ENCODE measurements at places on chromosomes 4 and X.
A peak's percentile ranks its signal among the peaks of the same experiment; 100 is the strongest.

- DNase-seq: no peak
Measured at GRCh38 chr4:30068234-30068633, 651.9 kb upstream of the PCDH7 start.

GRCh38 chr4:25112366-25112994, 47.8 kb downstream of the SEPSECS start:
- DNase-seq: no peak

GRCh38 chrX:105468741-105469140, 248.2 kb upstream of the TEX13A start:
- no peak for DNase-seq

DNA sequence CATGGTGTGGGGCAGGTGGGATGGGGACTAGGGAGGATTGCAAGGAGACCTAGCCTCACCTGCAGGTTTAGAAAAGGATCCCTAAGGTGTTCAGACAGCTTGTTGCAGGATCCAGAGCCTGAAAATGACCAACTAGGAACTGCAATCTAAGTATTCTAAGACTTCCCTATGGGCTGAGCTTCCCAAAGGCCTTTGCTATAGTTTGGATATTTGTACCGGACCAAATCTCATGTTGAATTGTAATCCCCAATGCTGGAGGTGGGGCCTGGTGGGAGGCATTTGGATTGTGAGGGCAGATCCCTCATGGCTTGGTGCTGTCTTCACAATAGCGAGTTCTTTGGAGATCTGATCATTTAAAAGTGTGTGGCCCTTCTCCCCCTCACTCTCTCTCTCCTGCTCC, 52.1 kb downstream of the GPC3 start:
- DNase-seq: no peak

GRCh38 chrX:45872480-45872879, 671.8 kb upstream of the DIPK2B start:
- no peak for DNase-seq

- peak; percentile 40 for DNase-seq
Measured at GRCh38 chr4:88690355-88690754, 7.3 kb downstream of the NAP1L5 start.

GRCh38 chr4:48017108-48017571, 568 bp downstream of the NIPAL1 start:
- peak; percentile 11 for DNase-seq

- DNase-seq: no peak
Measured at GRCh38 chr4:64330143-64330542, 79.1 kb downstream of the TECRL start.

- no peak for DNase-seq
Measured at GRCh38 chrX:152915541-152916241, 17.8 kb downstream of the ZNF185 start.

DNA sequence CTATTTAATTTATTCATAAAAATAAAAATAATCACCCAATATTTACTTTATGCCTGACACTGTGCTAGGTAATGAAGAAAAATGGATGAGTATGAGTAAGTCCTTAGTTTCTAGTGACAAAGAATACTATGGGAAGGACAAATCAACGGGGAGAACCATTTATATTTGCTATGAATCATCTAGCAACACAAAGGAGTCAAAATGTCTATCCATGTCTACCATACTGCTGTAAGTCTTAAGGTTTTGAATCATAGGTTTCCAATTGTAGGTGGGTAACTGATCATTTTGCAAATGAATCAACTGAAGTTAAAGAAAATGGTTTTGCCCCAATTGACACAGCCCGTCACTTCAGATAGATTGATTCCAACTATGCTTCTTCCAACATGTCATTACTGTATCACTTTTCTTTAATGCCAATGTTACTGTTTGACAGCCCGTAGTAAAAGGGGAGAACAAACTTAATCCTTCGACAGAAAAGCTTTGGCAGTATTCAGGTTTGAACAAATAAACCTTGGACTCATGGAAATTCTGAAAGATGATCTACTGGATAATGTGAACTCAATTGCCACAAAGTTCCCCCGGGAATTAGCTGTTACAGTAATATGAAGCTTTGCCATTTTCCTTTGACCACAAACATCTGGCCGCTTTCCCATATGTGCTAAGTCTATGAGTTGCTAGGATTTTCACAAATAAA, 3.2 kb downstream of the TDO2 start:
- peak; percentile 99 for DNase-seq

DNA sequence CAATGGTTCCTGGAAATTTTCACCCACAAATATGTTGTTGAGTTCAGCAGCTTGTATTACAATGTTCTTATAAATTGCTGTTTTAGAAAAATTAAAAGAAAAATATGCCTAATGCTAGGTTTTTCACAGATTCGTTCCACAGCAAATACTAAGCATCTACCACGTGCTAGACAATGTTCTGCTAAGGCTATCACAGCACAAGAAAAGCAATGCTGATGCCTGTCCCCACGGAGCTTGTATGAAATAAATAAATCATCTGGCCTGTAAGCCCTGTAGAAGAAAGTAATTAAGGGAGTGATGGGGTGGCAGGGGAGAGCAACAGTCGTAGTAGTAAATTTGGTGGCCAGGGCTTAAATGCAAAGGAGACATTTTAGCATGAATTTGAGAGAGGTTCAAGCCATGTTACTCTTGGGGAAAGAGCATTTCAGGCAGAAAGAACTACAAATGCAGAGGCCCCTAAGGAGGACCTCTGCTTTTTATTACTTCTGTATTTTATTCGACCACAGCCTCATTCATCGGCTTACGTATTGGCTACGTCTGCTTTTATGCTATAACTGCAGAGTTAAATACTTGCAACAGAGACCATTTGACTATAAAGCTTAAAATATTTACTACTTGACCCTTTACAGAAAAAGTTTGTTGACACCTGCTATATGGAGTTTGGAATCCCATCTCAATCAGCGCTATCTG, 36.3 kb downstream of the ARAP2 start:
- no peak for DNase-seq

GRCh38 chr4:52051213-52051614, at the start of gene SPATA18:
SPATA18 (plus strand) TSS chr4:52051304; CDS start chr4:52051705, 401 bp downstream.
- peak; percentile 55 for DNase-seq

GRCh38 chrX:100072336-100072735, 337.7 kb downstream of the PCDH19 start:
- DNase-seq: peak; percentile 70

DNA sequence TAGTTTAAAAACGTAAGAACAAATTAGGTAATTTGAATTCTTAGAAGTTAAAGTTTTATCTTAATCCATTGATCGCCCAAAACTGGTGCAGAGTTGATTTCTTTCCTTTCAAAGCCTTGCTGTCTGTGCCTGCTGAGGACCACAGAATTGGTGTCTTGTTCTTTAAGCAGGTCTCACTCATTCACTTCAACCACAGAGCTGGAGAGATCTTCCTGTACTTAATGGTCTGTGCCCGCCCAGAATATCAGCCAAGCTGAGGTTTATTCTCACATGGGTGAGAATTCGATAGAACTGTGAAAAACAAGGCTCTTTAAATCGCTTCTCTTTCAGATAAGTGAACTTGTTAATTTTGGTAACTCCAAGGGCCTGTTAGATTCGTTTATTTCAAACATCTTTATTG, 31.6 kb downstream of the DCUN1D4 start:
- no peak for DNase-seq

DNA sequence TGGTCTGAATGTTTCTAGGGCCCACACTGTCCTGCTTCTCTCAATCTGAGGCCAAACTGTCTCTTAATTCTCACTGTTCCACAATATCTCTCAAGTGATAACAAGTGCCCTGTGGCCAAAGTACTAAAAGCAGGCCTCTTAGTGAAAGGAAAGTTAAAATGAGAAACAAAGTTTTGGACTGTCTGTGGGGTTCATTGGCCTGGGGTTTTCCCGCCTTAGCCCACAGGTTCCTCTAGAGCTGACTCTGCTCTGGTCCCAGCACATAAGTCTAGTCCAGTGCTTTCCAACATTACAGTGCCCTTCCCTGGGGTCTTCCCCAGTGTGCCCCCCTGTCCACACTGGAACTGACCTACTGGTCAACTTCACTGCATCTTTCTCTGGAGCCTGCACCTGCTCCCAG, 6.3 kb downstream of the MAGEB1 start:
- no peak for DNase-seq

DNA sequence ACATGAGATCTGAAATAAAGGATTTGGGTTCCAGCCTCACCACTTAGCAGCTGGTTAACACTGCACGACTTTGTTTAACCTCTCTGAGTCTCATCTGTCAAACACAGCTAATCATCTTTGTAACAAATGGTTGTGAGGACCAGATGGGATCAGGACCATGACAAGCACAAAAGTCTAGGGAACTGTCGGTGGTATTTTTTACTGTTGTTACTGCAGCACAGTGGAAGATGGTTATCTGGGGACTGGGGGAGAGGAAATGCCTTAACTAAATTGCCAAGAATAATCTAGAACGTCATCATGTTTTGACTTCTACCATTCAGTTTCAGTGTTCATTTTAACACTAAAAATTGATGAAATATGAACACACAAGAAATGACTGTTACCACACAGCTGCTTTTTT, 99.5 kb downstream of the ADGRA3 start:
- peak; percentile 1 for DNase-seq

- no peak for DNase-seq
Measured at GRCh38 chr4:53421791-53422190, 44.4 kb downstream of the FIP1L1 start.

DNA sequence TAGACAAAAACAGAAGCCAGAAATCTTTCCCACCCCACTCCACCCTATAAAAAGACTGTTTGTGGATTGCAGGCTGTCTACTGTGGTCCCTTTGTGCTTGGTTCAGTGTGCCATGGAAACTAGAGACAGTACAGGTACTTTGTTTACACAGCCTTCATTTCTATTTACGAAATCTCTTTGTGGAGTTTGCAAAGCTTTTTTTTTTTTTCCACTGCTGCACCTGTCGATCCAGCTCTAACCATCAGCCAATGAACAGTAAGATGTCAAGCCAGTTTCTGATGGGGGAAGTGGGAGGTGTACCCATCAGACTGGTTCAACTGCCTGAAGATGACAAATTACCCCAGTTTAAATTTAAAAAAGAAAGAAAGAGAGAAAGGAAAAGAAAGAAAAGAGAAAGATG, 20.2 kb upstream of the LRBA start:
- DNase-seq: no peak

GRCh38 chrX:71171110-71171801, 26.6 kb downstream of the NLGN3 start:
- DNase-seq: no peak

DNA sequence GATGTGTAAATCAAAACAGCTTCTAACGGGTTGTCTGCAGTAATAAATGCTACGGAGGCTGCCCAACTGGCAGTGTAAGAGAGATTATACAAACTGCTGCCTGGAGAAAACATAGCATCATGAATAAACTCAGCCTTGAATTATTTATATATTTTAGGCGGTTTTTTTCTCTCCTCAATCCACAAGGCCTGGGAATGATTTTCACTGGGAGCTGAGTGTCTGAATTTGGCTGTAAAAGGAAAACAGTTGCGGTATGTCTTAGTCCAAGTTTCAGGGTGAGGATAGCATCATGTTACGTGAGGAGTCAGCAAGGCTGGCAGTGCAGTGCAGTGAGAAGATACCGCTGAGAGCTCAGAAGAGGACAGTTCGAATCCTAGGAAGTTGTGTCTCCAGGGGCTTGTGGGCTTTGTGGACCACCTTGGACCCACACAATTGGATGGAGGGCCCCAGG, 291.5 kb upstream of the BOD1L1 start:
- peak; percentile 99 for DNase-seq

DNA sequence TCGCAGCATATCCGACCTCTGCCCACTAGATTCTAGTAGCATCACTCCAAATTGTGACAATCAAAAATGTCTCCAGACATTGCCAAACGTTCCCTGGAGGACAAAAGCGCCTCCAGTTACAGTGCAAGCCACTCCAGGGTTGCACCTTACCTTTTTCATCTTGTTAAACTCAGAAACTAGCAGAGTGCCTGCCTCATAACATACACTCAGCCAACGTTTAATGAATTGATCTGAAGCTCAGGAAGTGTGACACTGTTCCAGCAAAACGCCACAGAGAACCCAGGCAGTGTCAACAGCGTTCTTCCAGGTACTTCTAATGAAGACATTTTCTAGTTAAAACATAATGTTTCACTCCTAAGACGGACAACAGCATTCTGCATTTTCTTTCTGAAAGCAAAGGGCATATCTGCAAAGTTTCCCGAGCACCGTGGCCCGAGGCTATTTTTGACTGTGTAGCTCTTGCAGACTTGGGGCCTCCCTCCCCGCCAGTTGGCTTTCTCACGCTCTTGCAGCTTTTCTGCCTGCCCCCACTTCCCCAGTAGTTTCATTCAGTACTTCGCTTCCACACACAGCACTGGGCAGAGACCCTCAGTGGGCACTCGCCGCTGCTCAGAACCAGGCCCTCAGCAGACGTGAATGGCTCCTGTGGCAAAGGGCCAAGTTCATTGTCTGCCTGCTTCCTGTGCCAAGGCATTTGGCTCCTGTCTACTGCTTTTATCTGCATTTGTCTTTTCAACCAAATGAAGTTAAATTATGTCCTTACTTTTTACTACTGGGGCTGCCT, 133.4 kb upstream of the TTC29 start:
- no peak for DNase-seq

- DNase-seq: no peak
Measured at GRCh38 chrX:120559804-120560203, 958 bp downstream of the CUL4B start.

- DNase-seq: no peak
Measured at GRCh38 chr4:40227284-40227683, 30.5 kb downstream of the RHOH start.

GRCh38 chr4:128301979-128302378, 14.4 kb upstream of the PGRMC2 start:
- no peak for DNase-seq
